Colonic mucosa (tissue), 4 donors: ENCODE measurements at places on chromosomes 3 and 15. TPM values are rescaled to one million over a fixed set of nuclear protein-coding genes. Genes with fewer than 3 reads are reported as not detected.

GRCh38 chr3:43345877-43346276, 59.5 kb downstream of the SNRK start:
- no peak for DNase-seq

DNA sequence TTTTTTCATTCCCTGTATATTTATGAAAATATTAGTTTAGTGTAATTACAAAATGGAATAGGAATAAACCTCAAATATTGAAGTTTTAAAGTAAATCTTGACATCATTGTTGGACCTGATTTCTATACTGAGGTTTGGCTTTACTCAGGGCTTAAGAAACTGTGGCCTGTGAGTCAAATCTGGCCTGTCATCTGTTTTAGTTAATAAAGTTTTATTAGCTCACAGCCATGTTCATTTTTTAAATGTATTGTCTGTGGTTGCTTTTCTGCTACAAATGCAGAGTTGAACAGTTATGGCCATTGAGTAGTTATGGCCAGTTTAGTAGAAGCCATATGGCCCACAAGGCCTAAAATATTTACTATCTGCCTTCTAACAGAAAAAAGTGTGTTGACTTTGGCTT, 80.7 kb downstream of the DIPK2A start:
- no peak for DNase-seq

Gene CMTM8
- total RNA-seq: 14.2 TPM

DNA sequence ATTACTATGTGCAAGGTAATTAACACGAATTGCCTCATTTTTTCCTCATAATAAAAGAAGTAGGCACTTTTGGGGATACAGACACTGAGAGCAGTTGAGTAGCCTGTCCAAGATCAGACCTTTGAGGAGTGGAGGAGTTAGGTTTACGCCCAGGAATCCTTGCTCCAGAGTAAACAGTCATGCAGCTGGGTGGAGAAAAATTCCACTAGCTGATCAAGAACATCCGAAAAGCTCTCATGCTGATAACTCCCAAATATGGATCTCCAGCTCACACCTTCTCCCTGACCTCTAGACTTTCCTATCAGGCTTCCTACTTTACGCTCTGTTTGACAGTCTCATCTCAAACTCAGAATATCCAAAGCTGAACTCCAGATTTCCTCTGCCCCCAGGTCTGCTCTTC, 53.3 kb downstream of the ST6GAL1 start:
- no peak for DNase-seq

Gene ASB14
- not detected for total RNA-seq

Gene GOLGA8R
- 0.90 TPM for total RNA-seq

Gene CASR
- 0.16 TPM for total RNA-seq

DNA sequence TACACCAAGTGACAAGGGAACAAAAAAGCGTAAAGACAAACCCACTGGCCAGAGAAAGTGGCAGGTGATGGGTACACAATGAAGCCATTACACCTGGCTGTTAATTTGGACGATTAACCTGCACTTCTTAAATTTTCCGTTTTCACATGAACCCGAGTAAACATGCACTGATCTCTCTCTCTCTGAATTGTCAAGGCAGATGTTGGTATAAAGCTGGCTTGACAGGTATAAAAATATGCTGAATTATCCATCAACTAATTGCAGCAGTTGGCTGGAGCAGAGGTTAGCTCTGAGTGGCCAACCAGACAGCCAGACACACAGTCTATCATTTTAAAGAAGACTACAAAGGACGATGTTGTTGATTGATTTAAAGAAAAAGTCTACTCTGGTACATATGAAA, 561.7 kb upstream of the ALCAM start:
- DNase-seq: no peak

DNA sequence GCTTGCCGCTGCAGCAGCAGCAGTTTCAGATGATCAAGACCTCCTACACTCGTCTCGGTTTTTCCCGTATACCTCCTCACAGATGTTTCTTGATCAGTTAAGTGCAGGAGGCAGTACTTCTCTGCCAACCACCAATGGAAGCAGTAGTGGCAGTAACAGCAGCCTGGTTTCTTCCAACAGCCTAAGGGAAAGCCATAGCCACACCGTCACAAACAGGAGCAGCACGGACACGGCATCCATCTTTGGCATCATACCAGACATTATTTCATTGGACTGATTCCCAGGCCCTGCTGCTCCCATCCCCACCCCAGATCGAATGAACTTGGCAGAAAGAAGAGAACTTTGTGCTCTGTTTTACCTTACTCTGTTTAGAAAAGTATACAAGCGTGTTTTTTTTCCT, 17.6 kb downstream of the CALML4 start:
- DNase-seq: peak; percentile 79

Gene TGM4
- not detected for total RNA-seq

Gene LRRC57
- 31.0 TPM for total RNA-seq

DNA sequence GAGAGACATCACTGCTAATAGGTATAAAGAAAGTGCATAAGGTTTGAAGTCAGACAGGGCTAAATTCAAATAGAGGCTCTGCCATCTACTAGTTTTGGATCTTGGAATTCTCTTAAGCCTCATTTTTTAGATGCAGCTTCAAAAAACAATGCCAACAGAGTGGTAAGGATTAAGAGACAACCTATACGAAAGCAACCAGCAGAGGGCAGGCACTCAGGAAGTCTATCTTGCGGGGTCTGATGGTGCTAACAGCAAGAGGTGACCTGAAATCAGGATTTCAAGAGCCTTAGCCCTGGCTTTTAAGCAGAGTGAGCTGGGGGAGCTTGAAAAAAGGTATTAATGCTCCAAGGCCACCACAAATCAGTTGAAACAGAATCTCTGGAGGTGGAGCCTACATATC, 40.7 kb downstream of the LDHAL6B start:
- DNase-seq: peak; percentile 72

- no peak for DNase-seq
Observed at GRCh38 chr15:66578286-66578875, 12.6 kb upstream of the LCTL start.

GRCh38 chr15:80415358-80415670, 11.1 kb downstream of the ARNT2 start:
- DNase-seq: no peak

- no peak for DNase-seq
Observed at GRCh38 chr15:38532728-38533127, 31.9 kb downstream of the RASGRP1 start.

Gene TMOD2
- total RNA-seq: 2.4 TPM

DNA sequence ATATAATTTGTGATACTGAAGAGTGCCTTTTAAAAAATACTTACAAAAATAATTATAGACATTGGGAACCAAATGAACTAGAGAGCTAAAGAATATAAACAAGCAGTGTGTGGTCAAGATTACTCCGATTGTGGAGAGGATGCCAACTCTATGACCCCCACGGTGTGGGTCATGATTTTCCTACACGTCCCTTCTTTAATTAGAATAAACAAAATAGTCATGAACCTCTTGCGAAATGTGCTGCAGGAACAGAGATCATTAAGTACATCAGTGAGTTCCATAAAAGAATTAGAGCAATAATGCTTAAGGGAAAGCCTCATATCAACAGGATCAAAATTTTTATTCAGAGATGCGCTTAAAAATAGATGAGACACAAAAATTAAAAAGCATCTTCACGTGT, 476.6 kb upstream of the ROBO1 start:
- DNase-seq: peak; percentile 21

- no peak for DNase-seq
Observed at GRCh38 chr3:57545636-57546268, 1.6 kb upstream of the DNAH12 start.

GRCh38 chr15:90334304-90334731, 17.8 kb upstream of the ZNF774 start:
- DNase-seq: peak; percentile 40

Gene NEK4
- total RNA-seq: 29.1 TPM

Gene PLA2G4D
- total RNA-seq: 0.24 TPM

DNA sequence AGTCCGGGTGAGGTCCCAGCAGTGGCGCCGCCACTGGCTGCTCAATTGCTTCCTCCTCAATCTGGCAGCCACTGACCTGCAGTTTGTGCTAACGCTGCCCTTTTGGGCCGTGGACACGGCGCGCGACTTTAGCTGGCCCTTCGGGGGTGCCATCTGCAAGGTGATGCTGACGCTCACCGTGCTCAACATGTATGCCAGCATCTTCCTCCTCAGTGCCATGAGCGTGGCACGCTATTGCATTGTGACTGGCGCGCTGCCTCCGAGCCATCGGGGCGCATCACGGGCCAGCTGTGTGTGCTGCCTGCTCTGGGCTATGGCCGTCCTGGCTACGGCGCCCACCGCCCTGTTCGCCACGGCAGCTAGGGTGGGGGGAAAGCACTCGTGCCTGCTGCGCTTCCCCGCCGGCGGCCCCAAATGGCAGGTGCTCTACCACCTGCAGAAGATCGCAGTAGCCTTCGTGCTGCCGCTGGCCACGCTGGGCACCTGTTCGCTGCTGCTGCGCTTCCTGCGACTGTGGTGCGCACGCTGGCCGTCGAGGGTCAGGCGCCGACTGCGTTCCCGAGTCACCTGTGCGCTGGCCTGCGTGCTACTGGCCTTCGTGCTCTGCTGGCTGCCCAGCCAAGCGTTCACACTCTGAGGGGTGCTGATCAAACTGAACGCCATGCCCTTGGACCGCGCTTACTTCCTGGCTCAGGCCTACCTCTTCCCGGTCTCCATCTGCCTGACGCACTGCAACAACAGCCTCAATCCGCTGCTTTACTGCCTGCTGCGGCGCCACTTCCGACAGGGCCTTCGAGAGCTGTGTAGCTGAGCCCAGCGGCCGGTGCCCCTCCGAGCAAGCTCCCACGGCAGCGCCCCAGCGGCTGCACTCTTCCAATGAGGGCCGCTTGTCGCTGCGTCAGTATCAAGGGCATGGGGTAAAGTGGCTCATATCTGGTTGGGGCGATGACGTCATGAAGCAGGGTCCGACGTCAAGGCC, 20.3 kb upstream of the ADAMTS7 start:
- no peak for DNase-seq

GRCh38 chr3:188956839-188957489, 214.8 kb upstream of the TPRG1 start:
- DNase-seq: no peak

DNA sequence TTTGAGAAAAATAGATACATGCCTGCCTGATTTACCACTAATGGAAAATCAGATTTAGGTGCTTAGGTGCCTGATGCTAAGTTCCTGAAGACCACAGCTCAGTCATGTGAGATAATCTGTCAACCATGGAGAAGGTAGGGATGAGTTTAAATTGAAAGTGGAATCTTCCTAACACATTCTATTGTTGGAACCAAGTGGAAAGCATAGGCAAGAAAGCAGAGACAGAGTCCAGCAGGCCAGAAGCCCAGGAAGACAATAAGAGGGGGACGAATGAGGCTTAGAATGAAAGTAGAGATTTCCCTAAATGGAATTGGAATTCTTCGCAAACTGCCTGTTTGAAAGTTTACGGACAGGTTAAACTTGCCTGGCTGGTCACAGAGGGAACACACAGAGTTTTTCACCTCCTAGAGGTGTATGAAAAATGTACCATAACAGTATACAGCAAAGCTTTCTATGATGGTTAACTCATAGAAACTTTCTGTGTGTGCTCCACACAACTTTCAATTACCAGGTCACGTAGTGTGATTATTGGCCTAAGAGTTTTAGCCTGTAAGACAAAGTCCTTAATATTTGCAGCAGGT, 453.8 kb upstream of the KCNMB2 start:
- no peak for DNase-seq

- DNase-seq: no peak
Observed at GRCh38 chr3:120369037-120369467, 19.9 kb upstream of the LRRC58 start.

DNA sequence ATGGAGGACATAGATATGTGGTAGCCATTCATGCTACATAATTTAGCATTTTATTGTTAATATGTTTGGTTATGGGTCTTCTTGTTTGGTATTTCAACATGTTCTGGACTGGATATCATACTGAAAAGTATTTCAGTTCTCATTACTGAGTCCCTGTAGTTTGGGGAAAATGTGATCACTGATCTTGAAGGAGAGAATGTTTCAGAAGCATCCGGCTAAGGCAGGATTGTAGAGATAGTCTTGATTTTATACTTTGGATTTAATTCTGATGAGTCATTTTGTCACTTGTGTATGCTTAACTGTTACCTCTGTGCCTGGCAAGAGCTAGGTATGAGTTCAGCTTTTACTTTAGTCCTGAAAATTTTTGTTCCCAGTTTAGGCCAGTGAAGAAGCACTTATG, 7.1 kb downstream of the CHD2 start:
- no peak for DNase-seq

- no peak for DNase-seq
Observed at GRCh38 chr15:85689729-85690128, 105.0 kb downstream of the KLHL25 start.
